ENCODE measurements at places on chromosomes 3 and 15.

DNA sequence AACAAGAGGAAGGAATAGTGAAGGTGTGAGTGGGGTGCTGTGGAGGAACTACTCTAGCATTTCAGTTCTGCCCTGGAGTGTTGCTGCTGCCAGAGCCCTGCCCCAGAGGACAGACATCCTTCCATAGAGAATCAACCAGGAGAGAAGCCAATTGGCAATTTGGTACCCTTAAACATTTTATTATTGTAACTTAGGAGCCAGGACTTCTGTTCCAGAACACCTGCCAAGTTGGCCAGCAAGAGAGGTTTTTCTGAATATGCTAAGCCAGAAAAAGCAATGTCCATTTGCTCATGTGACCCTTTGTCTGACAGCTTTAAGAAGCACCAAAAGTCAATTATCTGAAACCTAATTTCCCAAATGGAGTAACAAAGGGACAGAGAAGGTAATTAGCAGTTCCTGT lies 264.9 kb downstream of the MEX3B start:
- no peak for DNase-seq

- no peak for DNase-seq
Observed at GRCh38 chr3:192947421-192947820, 29.8 kb upstream of the MB21D2 start.

GRCh38 chr3:138800248-138800647 lies 34.5 kb downstream of the PIK3CB start:
- DNase-seq: no peak

DNA sequence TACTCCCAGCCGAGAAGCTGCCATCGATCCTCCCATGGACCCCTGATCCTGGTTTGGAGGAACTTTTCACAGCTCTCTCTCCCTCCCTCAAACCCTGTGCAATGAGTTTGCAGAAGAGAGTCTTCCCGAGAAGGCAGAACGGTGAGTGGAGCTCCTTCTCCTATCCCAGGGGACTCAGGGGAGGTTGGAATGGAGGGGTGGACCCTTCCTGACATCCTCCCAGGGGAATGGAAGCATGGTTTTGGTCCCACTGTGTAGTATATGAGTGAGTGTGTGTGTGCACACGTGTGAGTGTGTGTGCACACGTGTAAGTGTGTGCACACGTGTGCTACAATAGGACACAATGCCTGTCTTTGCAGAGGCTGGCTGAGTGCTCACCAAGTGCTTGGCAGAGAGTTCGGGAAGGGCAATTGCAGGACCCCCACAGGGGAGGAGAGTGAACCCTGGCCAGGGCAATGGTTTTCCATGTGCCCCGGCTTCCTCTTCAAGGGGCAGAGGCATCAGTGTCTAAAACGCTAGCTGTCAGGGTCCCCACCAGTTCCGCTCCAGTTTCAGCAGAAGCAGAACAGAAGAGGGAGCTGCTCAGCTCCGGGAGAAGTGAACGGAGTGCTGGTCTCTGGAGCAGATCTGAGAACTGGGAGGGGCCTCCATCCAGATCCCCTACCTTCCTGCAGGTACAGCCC lies 13.8 kb upstream of the IL16 start:
- DNase-seq: no peak

GRCh38 chr3:146431240-146431639 lies 38.1 kb downstream of the PLSCR2 start:
- no peak for DNase-seq

- no peak for DNase-seq
Observed at GRCh38 chr3:23003733-23004046, 199.4 kb upstream of the UBE2E2 start.

- no peak for DNase-seq
Observed at GRCh38 chr15:31389576-31389975, 62.9 kb downstream of the KLF13 start.

GRCh38 chr15:40285554-40286011 lies 2.7 kb upstream of the ANKRD63 start:
- DNase-seq: no peak

DNA sequence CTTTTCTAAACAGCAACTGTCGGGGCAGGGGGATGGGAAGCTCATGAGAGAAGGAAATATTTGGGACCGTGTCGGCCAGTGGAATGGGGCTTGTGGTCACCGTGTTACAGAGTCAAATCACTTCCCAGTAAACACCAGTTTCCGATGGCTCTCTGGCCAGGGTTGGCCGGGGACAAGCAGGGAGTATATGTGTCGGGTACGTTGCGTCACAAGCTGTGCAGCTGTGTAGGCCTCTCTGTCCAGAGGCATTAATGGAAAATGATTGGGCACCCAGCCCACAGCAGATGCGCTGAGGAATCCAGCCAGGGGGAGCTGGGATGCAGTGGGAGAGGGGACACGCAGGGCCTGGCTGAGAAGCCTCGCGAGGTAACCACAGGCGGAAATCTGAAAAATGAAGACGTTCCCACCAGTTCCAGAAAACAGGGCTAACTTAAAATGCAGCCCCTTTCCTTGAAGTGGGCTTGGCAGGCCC lies 15.8 kb upstream of the ALDH1A3 start:
- DNase-seq: peak; percentile 46

- DNase-seq: no peak
Observed at GRCh38 chr3:59235634-59236012, 185.8 kb upstream of the CFAP20DC start.

- no peak for DNase-seq
Observed at GRCh38 chr3:197847866-197848401, 56.9 kb downstream of the LRCH3 start.

DNA sequence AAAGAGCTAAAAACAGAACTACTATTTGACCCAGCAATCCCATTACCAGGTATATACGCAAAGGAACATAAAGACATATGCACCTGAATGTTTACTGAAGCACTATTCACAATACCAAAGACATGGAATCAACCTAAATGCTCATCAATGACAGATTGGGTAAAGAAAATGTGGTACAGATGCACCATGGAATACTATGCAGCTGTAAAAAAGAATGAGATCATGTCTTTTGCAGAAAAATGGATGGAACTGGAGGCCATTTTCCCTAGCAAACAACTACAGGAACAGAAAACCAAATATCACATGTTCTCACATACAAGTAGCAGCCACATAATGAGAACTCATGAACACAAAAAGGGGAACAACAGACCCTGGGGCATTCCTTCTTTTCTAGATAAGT lies 208.9 kb upstream of the LRRFIP2 start:
- DNase-seq: no peak

GRCh38 chr15:45866616-45867015 lies 231.8 kb downstream of the SQOR start:
- DNase-seq: no peak

- DNase-seq: no peak
Observed at GRCh38 chr15:67828278-67828968, 3.1 kb downstream of the SKOR1 start.

DNA sequence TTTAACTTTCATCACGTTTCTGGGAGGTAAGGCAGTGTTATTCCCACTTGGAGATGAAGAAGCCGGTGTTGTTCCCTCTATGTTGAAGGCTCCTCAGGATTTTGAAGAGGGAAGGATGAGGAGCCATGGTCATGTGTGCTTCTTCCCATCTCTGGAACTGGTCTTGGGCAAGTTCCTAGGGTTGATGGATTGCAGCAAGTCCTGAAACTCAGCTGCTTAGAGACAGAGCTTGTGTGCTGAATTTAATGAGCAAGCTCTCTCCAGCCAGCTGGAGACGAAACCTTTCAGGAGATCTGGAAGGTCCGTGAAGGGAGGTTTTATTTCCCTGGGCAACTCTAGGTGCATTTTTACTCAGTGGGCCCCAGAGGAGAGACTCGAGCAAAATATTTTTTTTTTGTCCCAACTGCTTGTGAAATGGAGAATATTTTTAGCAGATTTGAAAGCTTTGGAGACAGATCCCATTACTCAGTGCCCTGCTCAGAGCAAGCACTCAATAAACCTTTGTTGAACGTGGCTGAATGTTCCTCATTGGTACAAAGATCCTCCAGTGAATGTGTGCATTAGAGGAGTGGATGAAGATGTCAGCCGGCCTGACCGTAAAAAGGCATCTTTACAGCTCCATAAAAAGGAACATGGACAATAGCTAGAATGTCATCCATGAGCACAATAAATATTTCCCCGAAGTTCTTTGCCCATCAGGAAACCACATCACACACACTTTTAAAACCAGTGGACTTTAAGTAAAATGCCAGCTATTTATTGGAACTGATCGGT lies 55.6 kb upstream of the RGMA start:
- DNase-seq: no peak

DNA sequence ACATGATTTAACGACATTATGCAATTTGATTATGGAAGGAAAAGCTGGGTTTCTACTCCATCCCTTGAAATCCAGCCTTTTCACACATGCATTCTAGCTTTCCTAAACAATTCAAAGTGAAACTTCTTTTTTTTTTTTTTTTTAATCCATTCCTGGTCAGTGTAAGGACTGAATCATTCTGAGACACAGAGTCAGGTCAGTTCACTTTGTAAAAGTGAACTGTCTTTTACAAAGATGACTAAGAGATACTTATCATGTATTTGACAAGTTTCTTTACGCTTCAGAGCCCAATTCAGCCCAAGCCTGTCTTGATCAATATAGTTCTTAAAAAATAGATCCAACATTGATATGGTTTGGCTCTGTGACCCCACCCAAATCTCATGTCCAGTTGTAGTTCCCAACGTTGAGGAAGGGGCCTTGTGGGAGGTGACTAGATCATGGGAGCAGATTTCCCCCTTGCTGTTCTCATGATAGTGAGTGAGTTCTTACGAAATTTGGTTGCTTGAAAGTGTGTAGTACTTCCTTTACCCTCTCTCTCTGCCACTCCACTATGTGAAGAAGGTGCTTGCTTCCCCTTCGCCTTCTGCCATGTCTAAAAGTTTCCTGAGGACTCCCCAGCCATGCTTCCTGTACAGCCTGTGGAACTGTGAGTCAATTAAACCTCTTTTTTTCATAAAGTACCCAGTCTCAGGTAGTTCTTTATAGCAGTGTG lies 345.6 kb upstream of the THBS1 start:
- no peak for DNase-seq

DNA sequence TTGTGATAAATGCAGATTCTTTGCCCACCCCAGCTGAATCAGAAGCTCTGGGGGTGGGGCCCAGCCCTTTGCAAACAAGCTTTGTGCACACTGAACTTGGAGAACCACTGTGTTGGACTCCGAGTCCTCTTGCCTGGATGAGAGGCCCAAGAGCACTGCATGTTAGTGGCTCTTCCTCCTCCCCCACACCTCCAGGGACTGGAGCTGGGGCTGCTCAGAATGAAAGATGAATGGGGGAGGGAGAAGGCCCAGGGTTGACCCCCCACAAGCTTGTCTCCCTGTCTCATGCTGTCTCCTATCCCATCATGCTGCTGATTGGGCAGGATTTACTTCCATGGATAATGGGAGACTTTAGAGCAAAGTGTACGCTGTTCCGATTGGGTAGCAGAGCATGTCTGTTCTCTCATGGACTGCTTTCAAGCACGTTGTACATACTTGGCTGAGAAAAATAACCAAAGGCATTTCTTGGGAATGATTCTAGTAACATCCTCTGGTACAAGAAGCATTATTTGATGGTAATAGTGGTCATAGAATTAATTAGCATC lies 99.6 kb downstream of the PGPEP1L start:
- no peak for DNase-seq

DNA sequence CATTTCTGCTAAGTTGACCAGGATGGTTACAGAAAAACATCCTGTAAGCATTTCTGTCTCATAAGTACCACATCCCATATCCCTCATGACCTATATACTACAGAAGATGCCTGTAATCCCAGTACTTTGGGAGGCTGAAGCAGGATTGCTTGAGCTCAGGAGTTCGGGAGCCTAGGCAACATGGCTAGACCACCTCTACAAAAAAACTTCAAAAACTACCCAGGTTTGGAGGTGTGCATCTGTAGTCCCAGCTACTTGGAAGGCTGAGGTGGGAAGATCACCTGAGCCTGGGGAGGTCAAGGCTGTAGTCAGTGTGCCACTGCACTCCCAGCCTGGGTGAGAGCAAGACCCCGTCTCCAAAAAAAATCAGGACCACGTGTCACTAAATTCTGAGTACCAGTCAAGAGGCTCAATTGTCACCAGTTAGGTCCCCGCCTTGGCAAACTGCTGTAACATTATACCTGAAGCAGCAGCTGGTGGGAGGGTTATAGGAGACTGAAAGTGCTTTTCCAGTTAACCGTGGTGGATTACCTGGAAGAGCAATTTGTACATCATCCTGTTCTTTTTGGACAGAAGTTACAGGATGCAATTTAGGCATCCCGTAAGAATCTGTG lies 6.2 kb downstream of the RPL32 start:
- DNase-seq: no peak

GRCh38 chr3:63762180-63762579 lies 56.9 kb upstream of the C3orf49 start:
- DNase-seq: no peak

DNA sequence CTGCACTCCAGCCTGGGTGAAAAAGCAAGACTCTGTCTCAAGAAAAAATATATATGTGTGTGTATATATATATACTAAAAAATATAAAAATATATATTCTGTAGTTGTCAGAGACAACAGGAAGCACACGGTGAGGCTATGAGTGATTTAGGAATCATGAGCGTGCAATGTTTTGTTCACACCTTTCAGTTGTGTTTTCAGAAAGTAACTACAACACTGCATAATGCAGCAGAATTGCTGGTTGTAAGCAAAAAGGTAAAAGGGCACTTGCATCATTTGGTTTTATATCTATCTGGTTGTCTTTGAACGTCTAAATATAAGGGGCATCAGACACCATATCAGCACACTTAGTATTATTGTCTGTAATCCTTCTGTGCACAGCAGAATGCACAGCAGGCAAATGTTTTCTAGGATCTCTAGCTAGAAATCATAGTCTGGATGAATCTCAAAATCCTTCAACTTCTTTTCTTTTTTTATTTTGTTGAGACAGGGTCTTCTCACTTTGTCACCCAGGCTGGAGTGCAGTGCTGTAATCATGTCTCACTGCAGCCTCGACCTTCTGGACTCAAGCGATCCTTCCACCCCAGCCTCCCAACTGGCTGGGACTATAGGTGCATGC lies 44.8 kb downstream of the CCR3 start:
- no peak for DNase-seq

- no peak for DNase-seq
Observed at GRCh38 chr15:59237119-59237855, 30.6 kb downstream of the LDHAL6B start.

GRCh38 chr15:24899367-24899766 lies 55.4 kb upstream of the SNRPN start:
- no peak for DNase-seq

GRCh38 chr3:23650371-23651140 lies 155.2 kb upstream of the UBE2E1 start:
- no peak for DNase-seq

DNA sequence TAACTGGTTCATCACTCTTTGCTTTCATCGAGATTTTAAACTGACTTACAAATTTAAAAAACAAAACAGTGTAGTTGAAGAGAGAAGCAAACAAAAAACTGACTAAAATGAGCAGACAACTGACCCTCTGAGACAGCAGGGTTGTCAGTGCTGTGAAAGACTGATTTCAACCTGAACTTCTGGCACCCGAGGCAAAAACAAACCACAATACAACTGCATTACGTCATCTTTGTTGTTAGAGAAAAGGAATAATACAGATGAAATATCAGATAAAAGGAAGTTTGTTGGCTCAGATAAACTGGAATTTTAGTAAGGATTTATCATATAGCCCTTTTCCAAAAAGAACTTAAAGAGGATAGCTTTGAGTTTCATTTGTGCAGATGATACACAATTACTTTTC lies 51.1 kb downstream of the PARP15 start:
- DNase-seq: no peak

GRCh38 chr3:56800832-56801661 lies 702 bp downstream of the ARHGEF3 start:
- DNase-seq: no peak

- no peak for DNase-seq
Observed at GRCh38 chr3:67804089-67804488, 149.7 kb upstream of the SUCLG2 start.
